ENCODE measurements at places on chromosomes 3 and 15.

- DNase-seq, result no peak
These were observed 7.2 kb downstream of the CHCHD6 start for GRCh38 chr3:126711121-126711760.

DNA sequence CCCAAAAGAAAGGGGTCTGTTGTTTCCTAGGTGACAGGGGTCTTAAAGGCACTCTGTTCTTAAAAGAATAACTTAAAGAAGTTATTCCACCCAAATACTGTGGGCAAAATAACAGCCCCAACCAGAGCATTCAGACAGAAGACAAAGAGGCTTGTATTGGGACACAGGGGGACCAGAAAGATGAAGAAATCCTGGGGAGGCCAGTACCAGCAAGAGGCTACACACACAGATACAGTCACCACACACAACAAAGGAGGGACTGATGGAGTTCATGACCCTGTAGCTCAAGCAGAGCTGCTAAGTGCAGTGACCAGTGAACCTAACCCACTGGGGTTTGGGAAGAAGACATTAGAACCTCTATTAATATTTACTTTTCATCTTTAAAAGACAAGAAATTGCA, 59.0 kb downstream of the MTHFS start:
- DNase-seq, result no peak

DNA sequence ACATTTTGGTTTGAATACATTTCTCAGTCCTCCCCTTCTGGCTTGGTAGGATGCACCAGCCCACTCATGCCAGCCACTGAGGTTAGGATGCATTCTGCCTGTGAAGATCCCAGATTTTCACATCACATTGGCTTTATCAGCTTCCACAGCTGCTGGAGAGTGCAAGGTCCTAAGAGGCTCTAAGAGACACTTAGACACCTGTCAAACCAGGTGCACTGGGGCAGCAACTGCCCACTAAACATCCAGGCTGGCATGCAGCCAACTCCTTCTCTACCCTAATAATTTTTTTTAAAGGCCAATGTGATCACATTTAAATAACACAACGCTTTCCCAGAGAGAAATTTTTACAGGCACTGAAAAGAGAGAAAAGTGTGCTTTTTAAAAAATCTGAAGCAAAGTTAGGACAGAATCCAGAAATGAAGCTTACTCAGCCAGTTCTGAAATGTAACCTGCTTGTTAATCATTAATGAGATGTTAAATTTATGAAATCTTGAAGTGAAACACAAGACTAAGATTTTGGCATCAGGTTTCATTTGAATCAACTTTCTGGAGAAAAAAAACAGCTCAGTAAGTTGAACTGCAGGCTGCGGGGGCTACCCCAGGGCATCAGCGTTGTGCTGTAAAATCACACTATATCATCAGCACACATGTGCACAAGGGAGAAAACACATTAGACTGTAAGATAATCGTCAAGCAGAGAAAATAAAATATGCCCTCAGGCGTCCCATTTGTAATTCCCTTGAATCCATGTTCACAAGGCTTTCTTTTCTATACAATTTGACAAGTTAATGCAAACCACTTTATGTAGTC, 312.9 kb downstream of the ZBBX start:
- no peak for DNase-seq

GRCh38 chr3:30626443-30627180, 20.2 kb downstream of the TGFBR2 start:
- DNase-seq, result no peak

GRCh38 chr3:196677931-196678330, 34.1 kb downstream of the CEP19 start:
- no peak for DNase-seq

DNA sequence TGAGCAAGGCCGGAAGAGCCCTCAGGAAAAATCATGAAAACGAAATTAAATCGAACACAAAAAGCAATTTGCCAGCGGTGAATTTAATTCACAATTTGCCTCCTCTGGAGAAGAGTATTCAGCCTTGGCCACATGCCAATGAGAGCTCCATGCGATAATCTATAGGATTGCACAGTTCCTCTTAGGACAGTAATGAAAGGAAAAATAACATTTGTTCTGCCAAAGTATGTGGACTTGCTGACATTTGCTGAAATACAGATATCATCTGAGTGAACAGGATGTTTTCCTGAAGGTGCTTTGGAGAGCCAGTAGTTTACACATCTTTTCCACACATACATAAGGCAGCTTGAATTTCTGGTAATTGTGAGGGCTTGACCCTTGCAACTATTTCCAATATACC, 188.6 kb upstream of the PDZRN3 start:
- no peak for DNase-seq

DNA sequence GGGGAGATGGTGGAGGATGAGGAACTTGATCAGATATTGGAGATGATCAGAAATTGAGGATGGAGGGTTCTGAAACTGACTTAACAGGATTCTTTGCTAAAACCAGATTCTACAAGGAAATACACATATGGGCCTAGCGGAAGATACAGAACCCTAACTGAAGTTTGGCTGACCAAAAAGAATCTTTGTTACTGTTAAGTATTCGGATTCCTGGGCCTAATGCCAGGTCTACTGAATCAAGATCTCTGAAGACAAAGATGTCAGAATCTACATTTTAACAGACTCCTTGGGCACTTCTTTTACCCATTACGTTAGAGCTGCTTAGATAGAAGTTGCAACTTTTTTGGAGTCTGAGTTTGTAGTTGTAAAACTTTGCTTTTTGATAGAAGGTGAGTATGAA, 137.7 kb downstream of the FNDC3B start:
- DNase-seq, result no peak

- DNase-seq, result no peak
These were observed 16.0 kb upstream of the SQOR start for GRCh38 chr15:45618813-45619212.

DNA sequence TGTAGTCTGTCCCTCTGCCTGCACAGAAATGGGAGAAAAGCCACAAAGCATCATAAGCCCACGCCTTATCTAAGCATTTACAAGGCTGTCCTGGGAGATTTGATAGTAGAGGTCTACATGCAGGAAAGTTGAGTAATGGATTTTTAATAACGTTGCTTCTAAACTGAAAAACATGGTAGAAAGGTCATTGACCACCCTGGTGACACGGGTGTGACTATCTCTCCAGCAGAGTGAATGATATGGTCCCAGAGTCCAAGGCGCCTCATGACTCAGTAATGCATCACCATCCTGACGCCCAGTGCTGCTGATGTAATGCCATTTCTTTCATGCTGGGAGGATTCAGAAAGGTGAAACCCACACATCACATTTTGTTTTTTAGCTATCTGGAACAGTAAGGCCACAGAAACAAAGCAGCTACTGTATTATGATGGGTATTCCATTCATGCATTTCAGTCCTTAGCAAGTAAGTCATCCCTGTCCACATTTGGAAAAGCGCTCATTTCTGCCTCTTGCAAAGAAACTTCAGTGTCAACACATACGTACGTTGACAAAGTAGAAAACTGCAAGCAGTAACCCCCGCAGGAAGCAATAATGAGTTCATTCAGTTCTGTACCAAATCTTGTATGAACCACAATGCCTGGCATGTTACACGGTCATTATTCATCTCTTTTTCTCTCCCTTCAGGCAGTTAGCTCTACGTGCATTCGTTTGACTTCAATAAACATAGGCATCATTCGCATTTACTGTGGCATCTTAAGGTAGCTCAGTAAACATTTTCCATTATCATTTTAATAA, 483.5 kb downstream of the GABRG3 start:
- no peak for DNase-seq

DNA sequence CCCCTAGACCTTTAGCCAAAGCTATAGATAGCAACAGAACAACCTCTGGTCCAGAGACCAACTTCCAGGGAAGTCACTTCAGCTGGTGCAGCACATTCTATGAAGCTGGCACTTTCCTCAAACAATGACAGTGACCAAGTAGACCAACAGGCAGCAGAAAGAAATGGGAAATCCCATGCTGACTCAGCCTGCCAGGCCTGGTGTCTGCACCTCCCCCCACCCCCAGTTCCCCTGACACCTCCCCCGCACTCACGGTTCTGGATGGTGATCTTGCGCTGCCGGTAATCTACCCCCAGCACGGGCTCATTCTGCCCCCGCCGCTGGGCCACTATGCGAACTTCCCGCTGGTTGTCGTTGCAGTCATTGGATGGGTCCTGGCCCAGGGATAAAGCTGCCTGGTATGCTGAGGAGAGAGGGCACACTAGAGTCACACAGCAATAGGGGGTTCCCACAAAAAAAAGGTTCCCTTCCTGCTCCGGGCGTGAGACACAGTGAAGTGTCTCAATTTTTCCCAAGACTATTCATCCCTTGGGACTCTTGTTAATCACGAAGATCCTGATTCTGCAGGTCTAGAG, 17.0 kb downstream of the ILDR1 start:
- DNase-seq, result no peak

- DNase-seq, result no peak
These were observed 324.8 kb upstream of the CTDSPL start for GRCh38 chr3:37536840-37537239.

DNA sequence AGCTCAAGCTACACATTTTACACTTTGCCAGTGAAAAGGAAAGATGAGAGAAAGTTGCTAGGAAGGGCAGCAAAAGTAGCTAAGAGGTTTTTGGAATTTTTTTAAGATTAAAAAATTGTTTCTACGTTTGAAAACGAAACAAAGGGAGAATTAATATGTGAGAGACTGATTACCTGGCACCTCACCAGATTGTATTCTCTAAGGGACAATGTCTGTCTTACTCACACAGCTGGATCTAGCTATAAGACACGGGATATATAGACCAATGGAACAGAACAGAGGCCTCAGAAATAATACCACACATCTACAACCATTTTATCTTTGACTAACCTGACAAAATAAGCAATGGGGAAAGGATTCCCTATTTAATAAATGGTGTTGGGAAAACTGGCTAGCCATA, 9.5 kb upstream of the KBTBD12 start:
- no peak for DNase-seq

DNA sequence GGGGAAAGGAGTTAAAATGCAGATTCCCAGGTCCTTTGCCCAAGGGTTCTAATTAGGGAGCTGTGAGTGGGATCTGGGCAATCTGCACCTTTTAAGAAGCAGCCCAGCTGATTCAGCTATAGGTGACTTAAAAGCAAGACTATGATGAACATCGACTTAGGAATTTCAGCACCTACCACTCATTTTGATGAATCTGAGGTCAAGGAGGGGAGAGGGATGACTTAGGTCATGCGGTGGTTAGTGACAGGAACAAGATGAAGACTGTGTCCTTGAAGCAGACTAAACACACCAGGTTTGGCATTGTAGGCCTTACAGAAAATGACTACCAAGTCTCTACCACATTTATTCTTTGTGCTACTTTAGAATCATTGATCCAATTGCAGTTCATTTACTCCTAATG, 196.3 kb downstream of the DTWD1 start:
- DNase-seq, result no peak

- DNase-seq, result no peak
These were observed 320.3 kb upstream of the TGFBR2 start for GRCh38 chr3:30286007-30286669.

- DNase-seq, result no peak
These were observed 32.2 kb downstream of the GOLGA6A start for GRCh38 chr15:74050127-74050526.

DNA sequence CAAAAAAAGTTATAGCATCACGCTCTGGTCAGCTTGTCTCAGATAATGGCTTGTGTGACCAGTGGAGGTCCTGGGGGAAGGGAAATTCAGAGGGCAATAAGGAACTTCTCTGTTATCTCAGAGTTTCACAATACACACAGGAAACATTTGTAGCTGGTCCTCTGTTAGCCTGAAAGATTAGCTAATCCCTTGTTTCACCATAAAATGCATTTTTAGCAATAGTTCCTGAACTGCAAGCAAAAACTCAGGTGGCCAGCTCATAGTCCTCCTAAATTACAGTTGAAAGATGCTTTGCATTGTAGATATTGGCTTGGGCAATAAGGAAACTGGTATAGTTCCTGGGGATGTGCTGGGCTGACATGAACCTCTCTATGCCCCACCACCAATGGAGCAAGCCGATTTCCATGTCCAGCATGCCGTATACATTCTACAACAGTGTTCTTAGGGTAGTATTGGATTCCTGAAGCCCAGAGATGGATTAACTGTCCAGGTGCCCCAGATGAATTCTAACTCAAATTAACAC, 141.5 kb upstream of the TBL1XR1 start:
- DNase-seq, result no peak

- DNase-seq, result no peak
These were observed 5.7 kb downstream of the TM4SF1 start for GRCh38 chr3:149371723-149372114.

- DNase-seq, result no peak
These were observed 114.6 kb upstream of the KCNAB1 start for GRCh38 chr3:156005736-156006135.

DNA sequence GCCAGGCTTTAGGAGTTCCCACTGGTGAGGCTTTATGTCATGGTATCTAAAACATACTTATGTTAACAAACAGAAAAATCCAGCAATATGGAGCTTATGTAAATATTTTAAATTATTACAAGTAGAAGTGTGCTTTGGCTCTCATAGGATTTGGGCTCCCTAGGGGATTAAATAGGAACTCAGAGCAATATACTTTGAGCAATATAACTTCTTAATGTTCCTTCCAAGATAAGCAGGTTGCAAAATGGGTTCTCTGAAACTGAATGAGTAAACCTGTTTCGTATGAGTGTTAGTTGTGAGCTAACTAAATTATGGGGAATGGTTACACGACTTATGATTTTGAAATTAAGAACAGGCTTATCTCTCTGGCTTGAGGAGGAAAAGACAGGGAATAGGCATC, 366.1 kb upstream of the ZNF385D start:
- DNase-seq, result no peak

GRCh38 chr3:104526901-104527401, 839.8 kb upstream of the ALCAM start:
- no peak for DNase-seq

DNA sequence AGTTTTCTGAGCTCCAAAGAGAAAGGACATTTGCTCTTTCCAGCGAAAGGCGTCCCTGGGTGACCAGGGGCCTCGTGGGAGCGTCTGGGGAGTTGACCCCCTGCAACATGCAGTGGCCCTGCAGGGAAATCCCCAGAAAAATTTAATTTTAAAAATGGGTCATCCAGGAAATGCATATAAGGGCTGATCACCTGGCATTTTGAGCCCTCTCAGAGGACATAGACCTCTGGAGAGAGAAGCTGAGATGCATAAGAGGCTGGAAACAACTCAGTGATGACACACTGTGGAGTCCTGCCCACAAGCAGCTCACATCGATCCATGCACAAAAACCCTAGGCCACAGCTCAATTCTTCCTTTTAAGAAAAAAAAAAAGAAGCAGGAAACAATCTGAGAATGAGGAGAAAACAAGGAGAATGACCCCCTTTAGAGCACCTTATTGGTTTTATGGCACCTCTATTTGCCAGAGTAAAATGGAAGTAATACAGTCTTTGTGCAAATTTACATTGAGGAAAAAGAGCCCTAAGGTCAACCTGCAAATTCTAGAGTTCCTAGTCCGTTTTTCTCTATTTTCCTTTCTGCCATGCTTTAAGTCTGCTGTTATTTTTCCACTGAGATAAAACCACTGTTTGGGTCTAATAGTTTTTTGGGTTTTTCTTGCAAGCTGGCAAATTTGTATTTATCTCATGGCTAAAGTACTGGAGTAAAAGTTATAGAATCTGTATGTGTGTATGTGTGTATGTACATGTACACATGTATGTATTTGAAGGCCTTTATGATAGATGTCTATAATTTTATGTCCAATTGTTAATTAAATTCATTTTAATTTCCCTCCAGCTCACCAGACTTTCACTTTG, 6.9 kb upstream of the BDH1 start:
- no peak for DNase-seq
